ENCODE measurements at places on chromosomes 3 and 15.

GRCh38 chr3:65924762-65925161 is 114.0 kb downstream of the MAGI1 start:
- DNase-seq: no peak

GRCh38 chr3:150765949-150766720 is 3.2 kb upstream of the SIAH2 start:
- DNase-seq: peak; percentile 56

GRCh38 chr3:189588475-189589178 is 42.6 kb upstream of the TP63 start:
- no peak for DNase-seq

GRCh38 chr3:22419261-22419660 is 668.3 kb upstream of the ZNF385D start:
- no peak for DNase-seq

DNA sequence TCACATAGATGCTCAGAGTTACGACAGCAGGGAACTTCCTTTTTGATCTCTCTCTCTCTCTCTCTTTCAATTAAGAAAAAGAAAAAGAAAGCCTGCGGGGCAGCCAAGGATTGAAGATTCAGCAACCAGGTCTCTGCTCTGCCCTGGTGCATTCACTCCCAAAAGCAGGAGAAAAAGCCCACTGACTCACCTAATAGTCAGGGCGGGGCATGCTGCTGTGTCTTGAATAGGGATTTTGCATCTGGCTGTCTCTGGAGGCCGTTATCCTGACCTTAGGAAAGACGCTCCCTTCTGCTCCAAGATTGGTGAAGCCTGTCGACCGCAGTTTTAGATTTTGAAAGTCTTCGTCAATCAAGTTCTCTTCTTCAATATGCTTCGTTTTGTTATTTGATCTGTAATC is 20.8 kb upstream of the ITGB5 start:
- DNase-seq: no peak

GRCh38 chr15:98827217-98827616 is 178.9 kb downstream of the IGF1R start:
- DNase-seq: no peak

- DNase-seq: no peak
Observed at GRCh38 chr3:10195366-10196089, 30.8 kb downstream of the IRAK2 start.
